AG10803 (cell line): ENCODE measurements at places on chromosomes 3 and 15.

GRCh38 chr15:43412096-43412495 lies 41.2 kb downstream of the TUBGCP4 start:
- DNase-seq: no peak

GRCh38 chr3:119145500-119146167 lies at the start of gene TEX55:
Gene TEX55, plus strand, starts transcription at chr3:119146165. Its CDS starts 25 bp downstream, at chr3:119146190.
- peak; percentile 63 for DNase-seq

DNA sequence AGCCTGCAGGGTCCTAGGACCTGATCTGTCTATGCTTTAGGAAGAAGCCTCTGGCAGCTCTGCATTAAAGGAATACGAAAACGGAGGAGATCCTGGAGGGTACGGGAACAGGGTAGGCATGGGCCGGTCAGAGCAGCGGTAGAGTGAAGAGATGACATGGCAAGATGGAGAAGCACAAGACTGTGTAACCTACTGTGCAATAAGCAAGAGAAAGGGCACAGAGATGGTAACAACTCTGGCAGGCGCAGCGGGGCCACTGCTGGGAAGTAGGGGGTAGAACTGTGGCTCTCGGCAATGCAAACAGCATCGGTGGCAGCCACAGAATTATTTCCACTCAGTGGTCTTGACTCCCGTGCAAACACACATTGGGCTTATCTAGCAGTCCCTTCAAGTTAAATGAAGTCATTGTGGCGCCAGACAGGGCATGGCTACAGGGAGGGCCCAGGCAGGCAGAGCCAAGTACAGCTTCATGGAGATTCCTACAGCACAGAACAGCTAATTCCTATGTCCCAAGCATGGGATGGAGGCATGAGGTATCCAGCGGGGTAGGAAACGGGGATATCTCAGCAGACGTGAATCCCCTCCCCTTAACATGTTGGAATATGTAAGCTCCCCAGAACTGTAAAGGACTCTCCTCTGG lies 28.8 kb downstream of the WHAMM start:
- no peak for DNase-seq

DNA sequence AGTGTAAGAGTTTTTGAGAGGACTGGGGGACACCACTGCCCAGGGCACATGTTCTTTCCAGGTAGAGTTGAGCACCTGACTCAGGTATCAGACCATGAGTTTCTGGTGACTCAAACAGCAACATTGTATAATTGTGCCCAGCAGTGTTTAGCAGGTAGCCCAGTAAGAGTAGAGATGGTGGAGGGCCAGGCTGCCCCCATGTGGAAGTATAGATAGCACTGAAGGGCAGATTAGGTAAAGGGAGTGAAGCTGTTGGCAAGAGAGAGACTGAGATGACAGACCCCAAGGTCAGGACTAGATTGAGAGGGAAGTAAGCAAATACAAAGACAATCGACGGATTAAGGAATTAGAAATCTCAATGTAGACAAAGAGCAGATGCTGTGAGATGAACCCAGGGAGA lies 74.6 kb downstream of the TRIM42 start:
- DNase-seq: no peak

- DNase-seq: no peak
These were observed 71.5 kb downstream of the SLC12A8 start for GRCh38 chr3:125140818-125141595.

DNA sequence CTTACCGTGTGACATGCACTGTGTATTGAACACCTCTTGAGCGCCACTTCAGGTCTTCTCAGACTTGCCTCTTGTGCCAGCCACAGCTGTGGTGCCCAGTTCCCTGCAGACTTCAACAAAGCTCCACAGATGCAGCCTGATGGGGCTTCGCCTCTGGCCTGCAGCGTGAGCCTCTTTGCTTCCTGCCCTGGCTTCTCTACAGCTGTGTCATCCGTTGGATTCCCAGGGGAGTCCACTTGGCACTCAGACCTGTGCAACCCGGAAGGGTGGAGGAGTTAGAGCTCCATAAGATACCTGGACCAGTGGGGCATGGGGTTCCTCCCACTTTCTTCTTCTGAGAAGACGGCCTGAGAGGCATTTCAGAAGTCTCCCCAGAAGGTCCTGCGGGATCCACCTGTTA lies 57.7 kb upstream of the BNIP2 start:
- DNase-seq: no peak

DNA sequence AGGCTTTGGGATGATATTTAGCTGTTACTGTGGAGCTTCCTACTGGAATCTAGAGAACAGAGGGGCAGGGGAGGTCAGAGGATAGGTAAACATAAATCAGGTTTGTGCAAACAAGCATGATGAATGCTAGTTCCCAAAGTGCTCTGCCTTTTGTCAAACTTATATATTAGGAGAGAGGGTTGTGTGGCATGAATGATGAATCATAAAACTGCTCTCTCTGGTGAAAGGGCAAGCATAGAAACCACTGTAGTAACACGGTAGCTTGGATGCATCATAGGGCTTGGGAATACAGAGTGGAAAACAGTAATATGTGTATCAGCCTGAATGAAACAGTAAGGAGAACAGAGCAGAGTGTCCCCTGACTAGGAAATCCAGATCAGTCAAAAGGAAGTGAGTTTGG lies 486.7 kb downstream of the IL5RA start:
- no peak for DNase-seq

GRCh38 chr3:51585197-51585596 lies 46.7 kb downstream of the RAD54L2 start:
- DNase-seq: no peak

GRCh38 chr3:188471723-188472122 lies 317.8 kb downstream of the LPP start:
- DNase-seq: no peak

DNA sequence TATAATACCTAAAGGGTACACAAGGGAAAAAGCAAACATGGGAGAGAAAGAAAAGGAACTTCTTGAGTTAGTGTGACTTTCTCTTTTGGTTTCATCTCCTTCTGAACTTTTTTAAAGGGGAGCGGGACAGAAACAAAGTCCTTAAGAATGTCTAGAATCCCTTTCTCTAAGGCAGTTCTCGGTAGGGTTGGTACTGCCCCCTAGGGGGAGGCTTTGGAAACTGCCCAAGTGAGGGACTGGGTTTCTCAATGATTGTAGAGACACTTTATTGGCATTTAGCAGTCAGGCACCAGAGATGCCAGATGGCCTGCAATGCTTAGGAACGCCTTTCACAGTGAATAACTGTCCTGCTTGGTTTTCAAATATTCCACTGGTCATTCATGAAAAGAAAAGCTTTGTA lies 172.7 kb downstream of the WDR72 start:
- no peak for DNase-seq
